Testis (tissue), 5 donors: ENCODE measurements at places on chromosomes 5 and 9.

DNA sequence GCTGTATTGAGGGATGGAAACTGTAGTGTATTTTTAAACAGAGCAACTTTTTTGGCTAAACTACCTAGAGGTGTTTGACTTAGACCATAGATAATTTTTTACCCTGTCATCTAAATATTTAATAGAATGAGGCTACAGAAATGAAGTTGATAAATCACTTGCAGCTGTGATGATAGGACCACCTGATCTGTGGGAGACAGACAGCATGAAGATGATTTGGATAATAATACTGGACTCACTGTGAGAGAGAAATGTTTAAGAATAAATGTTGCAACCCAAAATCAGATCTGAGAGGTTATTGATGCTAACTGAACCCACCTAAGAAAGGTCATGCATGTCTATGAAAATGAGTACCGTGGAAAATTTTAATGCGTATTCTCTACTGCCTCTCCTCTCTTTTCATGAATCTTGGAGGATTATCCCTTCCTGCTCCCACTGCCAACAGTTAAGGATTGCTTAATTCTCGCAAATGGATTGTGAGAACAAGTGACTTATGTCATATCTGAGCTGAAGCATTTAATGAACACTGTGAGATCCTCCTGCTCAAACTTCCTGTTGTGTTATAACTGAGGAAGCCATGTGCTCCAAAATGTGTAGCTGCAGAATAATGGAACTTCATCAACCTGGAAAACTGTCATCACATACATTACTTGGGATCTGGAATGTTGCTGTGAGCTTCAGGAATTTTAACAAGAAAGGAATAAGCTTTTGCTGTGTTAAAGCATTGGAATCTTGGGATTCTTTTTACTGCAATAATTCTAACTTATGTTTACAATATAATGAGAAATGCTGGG, 617.9 kb upstream of the CDH18 start:
- DNase-seq, result no peak

DNA sequence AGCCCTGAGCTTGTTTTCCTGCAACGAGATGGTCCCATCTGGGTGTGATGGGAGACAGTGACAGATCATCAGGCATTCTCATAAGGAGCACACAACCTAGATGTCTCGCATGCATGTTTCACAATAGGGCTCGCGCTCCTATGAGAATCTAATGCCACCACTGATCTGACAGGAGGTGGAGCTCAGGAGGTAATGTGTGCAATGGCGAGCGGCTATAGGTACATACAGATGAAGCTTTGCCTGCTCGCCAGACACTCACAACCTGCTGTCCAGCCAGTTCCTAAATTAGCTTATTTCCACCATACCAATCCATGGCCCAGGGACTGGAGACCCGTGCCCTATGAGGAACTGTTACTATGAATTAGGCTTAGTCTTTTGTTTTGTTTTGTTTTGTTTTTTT, 55.3 kb upstream of the SLC30A5 start:
- DNase-seq, result no peak

DNA sequence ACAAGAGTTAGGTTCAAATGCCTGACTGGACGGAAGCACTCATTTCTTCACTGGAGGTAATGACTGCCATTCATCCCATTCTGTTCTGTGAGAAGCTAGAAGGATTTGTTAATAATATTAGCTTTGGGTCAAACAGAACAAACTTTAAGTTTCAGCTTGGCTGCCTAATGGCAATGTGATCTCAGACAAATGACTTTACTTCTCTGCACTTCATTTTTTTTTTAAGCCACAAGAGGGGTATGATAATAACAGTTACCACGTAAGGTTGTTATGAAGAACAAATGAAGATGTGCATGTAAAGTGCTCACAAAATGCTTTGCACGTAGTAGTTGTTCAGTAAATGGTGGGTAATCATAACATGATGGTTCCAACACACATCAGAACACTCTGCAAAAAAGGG, 199.4 kb downstream of the PAPPA start:
- no peak for DNase-seq

GRCh38 chr9:132162764-132163456, 1.1 kb downstream of the NTNG2 start:
- no peak for DNase-seq

GRCh38 chr9:21919377-21920362, 74.5 kb downstream of the CDKN2A start:
- no peak for DNase-seq

DNA sequence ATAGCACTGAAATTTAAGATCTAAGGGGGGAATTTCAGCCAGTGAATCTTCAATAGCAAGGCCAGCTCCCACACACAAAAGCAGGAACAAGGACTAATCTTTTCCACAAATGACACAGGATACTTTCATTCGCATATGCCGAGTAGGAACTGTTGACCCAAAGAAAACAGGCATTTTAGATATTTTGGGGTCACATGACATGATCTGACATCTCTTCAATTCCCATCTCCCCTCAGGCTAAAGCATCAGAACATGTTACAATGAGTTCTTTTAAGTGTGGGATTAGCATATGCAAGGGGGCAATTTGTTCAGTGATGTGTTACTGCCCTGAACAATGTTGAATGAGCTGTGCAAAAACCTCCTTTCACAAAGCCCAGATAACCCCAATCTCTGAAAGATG, 68.2 kb downstream of the TLE1 start:
- no peak for DNase-seq

GRCh38 chr5:72063219-72063819, 44.0 kb upstream of the MAP1B start:
- DNase-seq, result peak; percentile 22

DNA sequence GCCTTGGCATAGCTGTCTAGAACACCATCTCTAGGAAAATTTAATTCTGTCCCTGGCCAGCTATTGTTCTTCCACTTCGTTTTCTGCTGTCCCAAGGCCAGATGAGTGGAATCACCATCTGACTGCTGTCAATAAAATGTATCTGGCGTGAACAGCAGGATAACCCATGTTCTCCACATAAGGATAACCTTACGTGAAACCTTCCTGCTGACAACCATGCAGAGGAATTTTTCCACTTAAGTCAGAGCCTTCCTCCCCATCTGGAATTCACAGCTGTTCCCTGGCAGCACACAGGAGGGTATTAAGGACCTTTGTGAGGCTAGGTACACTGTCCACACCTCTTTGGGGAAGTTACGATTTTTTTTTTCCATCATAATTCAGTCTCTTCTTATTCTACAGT, 28.6 kb downstream of the RNF44 start:
- no peak for DNase-seq

DNA sequence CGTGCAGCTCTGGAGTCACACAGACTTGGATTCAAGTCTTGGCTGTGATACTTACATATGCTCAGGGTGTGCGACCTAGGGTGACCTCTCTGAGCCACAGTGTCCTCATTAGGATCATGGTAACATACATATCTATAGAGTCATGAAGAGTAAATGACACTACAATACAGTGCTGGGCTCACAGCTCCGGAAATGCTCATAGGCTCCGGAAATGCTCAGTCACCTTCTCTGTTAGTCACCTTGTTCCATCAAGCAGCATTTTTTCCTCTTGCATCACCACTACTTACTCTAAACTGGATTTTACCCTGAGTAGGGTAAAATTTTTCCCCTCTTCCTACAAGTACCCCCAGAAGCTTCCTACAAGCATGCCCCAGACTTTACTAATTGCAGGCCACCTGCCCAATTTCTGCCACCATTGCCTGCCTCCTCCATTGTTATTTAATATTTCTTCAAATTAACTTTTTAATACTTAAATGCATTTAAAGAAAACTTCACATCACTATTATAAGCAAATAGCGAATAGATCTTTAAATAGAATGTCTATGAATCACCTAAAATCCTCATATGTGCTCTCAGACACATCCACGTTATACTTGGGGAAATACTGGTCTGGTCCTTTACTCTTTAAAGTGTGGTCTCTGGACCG, 147.6 kb upstream of the SPRY4 start:
- no peak for DNase-seq

DNA sequence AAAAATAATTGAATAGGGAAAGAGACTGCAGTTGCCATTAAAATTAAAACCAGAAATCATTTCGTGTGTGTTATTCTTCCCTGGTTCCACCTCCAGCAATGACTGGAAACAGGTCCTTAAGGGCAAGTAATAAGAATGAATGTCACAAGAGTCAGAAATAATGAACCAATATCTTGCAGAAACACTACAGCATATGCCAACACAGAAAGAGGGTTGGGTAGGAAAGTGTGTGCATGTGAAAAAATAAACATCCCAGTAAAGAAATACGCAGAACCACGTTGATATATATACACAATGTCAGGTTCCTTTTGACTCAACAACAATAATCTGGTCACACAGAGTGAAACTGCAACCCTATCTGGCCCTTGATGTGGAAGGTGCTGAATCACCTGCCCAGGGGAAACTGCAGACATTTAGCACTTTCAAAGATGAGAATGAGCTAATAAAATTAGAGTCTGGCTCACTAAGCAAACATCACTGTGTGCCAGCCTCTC, 15.0 kb downstream of the HMHB1 start:
- no peak for DNase-seq

DNA sequence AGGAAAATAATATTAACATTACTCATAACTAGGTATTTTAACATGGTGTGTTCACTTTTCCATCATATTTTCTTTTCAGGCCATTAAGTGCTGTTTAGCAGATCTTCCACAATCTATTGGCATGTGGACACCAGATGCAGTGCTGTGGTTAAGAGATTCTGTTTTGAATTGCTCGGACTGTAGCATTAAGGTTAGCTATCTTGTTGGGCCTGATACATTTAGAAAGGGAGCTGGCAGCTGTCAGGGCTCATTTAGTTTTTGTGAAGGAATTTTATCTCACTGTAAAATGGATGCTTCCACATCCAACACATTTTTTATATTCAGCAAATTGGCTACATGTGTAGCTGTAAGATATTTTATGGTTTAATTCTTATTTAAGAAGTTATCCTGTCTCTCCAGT, 20.7 kb upstream of the TMOD1 start:
- DNase-seq, result no peak

GRCh38 chr9:136010176-136010575, 49.0 kb upstream of the UBAC1 start:
- no peak for DNase-seq

DNA sequence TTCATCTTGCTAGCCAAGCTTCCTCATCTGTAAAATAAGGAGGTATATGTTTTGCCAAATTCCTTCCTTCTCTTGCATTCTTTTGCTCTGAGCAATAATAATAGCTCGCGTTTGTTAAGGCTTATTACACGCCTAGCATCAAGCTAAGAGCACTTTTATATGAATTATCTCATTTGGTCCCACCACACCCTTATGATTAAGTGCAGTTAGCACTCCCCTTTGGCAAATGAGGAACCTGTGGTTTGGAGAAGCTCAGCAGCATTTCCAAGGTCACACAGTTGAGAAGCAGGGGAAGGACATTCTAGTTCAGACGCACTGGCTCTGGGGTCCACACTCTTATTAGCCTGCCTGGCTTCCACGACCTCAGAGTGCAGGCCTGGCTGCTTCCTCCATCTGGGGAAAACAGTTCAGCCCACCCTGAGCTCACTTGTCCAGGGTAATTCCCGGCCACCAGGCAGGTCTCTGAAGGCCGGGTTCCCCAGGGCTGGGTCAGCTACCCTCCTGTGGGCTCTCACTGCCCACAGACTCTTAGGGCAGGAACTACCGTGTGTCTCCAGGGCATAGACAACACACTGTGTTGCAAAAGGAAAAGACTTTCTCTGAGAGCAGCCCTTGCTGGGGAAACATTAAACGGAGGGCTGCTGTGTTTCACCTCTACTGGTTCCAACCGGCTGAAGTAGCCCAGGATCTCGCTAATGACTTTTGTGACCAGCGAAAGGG, 9.9 kb upstream of the FBP1 start:
- no peak for DNase-seq

- DNase-seq, result no peak
These were observed 29.4 kb upstream of the N4BP3 start for GRCh38 chr5:178083922-178084321.

- DNase-seq, result no peak
These were observed 113.8 kb upstream of the CDH6 start for GRCh38 chr5:31079668-31080067.

DNA sequence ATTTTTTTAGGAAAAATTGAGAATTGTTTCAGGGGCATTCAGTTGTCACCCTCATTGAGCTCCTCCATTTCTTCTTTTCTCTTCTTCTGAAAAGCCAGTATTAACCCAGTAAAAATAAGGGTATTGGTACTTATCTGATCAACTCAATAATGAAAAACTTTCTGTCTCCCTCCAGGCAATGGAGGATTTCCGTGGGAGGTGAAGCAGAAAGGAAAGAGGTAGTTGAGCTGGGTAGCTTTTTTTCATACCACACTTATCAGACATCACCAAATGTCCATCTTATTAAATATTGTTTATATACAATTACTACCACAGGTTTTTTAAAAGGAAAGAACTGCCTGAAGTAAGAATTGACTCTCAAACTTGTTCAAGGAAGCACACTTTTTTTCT, 731.1 kb upstream of the ZNF608 start:
- no peak for DNase-seq

GRCh38 chr9:126400571-126400970, 73.9 kb downstream of the MVB12B start:
- no peak for DNase-seq

GRCh38 chr5:112124788-112125187, 294.3 kb downstream of the EPB41L4A start:
- no peak for DNase-seq

DNA sequence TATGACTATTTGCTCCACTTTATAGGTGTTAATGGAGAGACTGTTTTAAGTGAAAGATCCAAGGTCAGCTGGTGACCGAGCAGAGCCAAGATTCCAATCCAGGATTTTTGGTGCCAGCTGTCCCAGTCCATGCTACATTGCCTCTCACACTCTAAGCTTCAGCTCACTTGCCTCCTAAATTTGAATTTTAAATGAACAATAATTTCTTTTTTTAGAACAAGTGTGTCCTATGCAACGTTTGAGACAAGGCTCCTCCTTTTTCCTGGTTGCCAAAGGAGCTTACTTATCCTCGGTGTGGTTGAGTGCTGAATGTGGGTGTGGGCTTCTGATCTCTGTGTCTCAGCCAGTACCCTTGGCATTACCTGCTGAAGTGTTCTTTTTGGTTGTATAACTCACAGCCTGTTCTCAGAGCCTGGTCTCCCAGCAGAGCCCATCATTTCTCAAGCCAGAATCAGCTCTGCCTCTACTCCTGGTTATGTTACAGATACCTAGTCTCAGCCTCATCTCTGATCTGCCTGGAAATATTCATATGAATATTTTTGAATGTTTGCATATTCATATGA, 4.0 kb upstream of the PRRC1 start:
- DNase-seq, result no peak

DNA sequence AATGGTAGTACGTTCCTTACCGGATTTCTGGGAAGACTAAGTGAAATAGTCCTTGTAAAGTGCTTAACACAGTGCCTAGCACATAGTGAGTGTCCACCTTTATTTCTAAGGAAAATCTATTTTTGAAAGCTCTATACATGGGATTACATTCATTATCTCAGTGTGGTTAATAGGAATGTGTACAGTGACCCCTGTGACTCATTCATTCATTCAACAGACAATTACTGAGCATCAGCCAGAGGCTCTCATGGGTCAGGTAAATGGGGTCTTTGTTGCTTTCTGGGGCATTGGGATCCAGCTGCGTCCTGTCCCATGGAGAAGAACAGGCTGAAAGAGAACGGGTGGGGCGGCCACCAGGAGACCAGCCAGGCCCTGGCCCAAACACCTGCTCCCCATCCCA, 226.2 kb upstream of the TBC1D2 start:
- no peak for DNase-seq

GRCh38 chr5:68255305-68256120, 40.0 kb downstream of the PIK3R1 start:
- DNase-seq, result no peak
